ENCODE measurements at places on chromosomes 3 and 15. TPM values are rescaled to one million over a fixed set of nuclear protein-coding genes. Genes with fewer than 3 reads are reported as not detected.
A peak's percentile ranks its signal among the peaks of the same experiment; 100 is the strongest.

Gene PRKAR2A
- total RNA-seq, result 97.1 TPM

Gene SLCO2A1
- total RNA-seq, result 2.4 TPM

DNA sequence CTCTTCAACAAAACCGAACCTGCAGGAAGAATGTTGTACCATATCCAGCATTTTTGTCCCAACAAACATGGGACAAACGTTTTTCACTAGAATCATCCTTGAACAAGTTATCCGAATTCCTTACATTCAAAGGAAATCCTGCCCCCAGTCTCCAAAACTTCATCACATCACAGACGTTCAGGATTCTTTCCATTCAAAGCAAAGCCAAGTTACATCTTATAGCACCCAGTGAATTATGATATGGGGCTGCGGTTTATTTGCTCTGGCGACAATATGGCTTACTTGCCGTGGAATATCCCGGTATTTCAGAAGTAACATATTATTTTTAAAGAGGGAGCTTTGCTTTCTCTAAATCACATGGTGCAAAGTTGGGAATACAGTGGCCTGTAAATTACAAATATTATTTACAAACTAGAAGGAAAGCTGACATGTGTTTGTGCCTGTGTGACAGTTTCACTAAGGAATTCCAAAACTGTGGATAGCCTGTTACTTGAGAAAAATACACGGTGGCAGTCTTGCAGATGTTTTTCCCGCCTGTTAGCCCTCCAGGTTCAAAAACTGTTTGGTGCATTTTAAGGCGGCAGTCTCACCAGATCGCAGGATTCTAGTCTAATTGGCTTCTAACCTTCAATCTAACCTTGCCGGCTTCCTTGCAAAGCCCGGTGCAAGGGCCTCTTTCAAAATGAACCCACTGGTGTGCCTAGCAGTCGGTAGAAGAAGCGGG lies 736 bp upstream of the MBNL1 start:
- H3K27me3 ChIP-seq, result no peaks in the 10 kb centered on the region
- no peak for DNase-seq
- no peaks in the 10 kb centered on the region for H3K36me3 ChIP-seq
- peak overlapping the region; percentile 85 for H3K4me3 ChIP-seq
- peak overlapping the region; percentile 96 for H3K27ac ChIP-seq
- peaks cover 41% of the 10 kb centered on the region for H3K4me1 ChIP-seq

Gene TAGLN3
- not detected for total RNA-seq

DNA sequence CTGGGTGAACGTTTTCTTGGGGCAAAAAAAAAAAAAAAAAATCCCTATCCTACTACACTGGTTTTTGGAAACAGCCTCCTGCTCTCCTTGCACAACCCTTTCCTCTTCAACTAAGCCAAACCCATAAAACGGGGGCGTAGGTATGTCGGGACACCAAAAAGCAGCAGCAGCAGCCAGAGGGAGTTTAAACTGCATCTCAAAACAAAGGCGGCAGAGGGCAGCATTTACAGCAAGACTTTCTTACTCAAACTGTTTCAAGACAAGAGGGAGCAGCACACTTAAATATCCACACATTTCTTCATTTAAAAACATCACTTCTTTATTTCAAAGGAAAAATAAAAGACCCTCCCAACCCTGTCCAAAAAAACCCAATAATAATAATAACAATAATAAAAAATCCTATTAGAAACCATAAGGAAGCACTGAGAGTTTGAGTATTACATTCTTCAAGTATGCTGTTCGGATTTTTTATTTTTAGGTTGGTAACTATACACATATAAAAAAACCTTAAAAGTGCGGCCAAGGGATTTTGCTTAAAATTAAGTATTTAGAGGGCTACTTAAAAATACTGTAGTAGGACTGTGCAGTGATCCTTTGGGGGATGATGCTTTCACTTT lies 43.9 kb upstream of the PLXND1 start:
- H3K27ac ChIP-seq, result no peak overlapping the region
- no peak overlapping the region for H3K4me3 ChIP-seq
- H3K4me1 ChIP-seq, result peaks cover 35% of the 10 kb centered on the region

Gene CRYBG3
- 47.3 TPM for total RNA-seq

GRCh38 chr3:169327546-169328356 lies 335.8 kb downstream of the MECOM start:
- H3K27me3 ChIP-seq, result no peaks in the 10 kb centered on the region
- H3K27ac ChIP-seq, result no peak overlapping the region
- DNase-seq, result no peak
- H3K4me1 ChIP-seq, result no peaks in the 10 kb centered on the region
- no peak overlapping the region for H3K4me3 ChIP-seq

DNA sequence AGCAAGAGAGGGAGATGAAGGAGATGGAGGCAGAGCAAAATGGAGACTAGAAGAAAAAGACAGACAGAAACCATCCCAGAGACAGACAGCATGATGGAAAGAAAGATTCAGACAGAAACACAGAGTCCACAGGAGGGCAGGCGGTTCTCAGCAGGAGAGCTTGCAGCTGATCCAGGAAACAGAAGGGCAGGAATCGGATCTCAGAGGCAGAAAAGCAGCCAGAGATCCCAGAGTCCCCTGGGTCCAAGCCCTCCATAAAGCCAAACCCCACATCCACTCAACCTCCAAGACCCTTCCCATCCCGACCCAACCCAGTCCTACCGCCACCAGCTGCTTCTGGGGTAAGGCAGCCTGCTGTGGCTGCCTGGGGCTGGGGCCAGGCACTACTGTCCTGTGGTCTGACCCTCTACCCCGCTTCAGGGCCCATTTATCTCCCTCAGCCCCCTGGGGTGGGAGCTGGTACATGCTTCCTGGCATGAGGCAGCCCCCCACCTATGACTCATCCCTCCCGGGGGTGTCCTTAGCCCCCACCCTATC lies at the start of gene UCN2:
Gene UCN2, minus strand, starts transcription at position 400 of the 537 bp plus-strand sequence. CDS start 657 bp downstream, outside the sequence.
- H3K4me3 ChIP-seq, result no peak within 1 kb of the TSS
- H3K27ac ChIP-seq, result no peak within 1 kb of the TSS
- no peaks in the 10 kb centered on the region for H3K36me3 ChIP-seq
- peaks cover 28% of the 10 kb centered on the region for H3K4me1 ChIP-seq
- DNase-seq, result no peak
- no peaks in the 10 kb centered on the region for H3K27me3 ChIP-seq

- no peaks in the 10 kb centered on the region for H3K36me3 ChIP-seq
- no peak overlapping the region for H3K27ac ChIP-seq
- no peaks in the 10 kb centered on the region for H3K27me3 ChIP-seq
- H3K4me3 ChIP-seq, result no peak overlapping the region
Measured at GRCh38 chr15:75021341-75021740, 2.0 kb upstream of the PPCDC start.

Gene SLC51B
- not detected for total RNA-seq

DNA sequence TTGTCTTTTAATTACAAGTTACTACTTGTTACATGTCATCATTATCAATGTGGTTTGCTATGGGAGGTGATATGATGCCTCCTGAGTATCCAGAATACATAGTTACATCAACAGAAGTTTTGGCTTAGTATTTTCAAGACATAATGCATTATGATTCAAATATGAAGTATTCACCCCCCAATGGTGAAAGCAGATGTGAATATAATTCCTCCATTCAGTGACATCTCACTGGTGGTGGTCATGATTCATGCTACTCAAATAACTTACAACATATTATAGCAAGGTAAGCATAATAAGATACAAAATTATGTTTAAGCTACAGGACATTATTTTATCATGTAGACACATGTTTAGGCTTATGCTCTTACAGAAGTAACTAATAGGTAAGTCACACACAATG lies 34.9 kb upstream of the TTBK2 start:
- H3K4me1 ChIP-seq, result peaks cover 4% of the 10 kb centered on the region
- H3K36me3 ChIP-seq, result no peaks in the 10 kb centered on the region
- H3K27ac ChIP-seq, result no peak overlapping the region
- no peak for DNase-seq
- no peak overlapping the region for H3K4me3 ChIP-seq

GRCh38 chr15:80730387-80730786 lies 35.3 kb downstream of the ABHD17C start:
- no peaks in the 10 kb centered on the region for H3K4me1 ChIP-seq
- DNase-seq, result no peak
- no peak overlapping the region for H3K4me3 ChIP-seq
- no peaks in the 10 kb centered on the region for H3K36me3 ChIP-seq
- no peak overlapping the region for H3K27ac ChIP-seq

- no peaks in the 10 kb centered on the region for H3K36me3 ChIP-seq
- H3K4me1 ChIP-seq, result no peaks in the 10 kb centered on the region
- no peaks in the 10 kb centered on the region for H3K27me3 ChIP-seq
- no peak overlapping the region for H3K4me3 ChIP-seq
Measured at GRCh38 chr3:145906301-145906700, 254.7 kb downstream of the PLOD2 start.

- DNase-seq, result no peak
- peaks cover 16% of the 10 kb centered on the region for H3K4me1 ChIP-seq
- H3K36me3 ChIP-seq, result no peaks in the 10 kb centered on the region
Measured at GRCh38 chr3:144775551-144775950, 803.9 kb downstream of the DIPK2A start.

Gene SACM1L
- 28.7 TPM for total RNA-seq

GRCh38 chr3:191169566-191169965 lies 29.5 kb upstream of the OSTN start:
- H3K4me3 ChIP-seq, result no peak overlapping the region
- DNase-seq, result no peak
- no peaks in the 10 kb centered on the region for H3K36me3 ChIP-seq
- no peaks in the 10 kb centered on the region for H3K27me3 ChIP-seq
- no peaks in the 10 kb centered on the region for H3K4me1 ChIP-seq

Gene SIAH2
- 23.3 TPM for total RNA-seq

- no peaks in the 10 kb centered on the region for H3K4me1 ChIP-seq
- no peaks in the 10 kb centered on the region for H3K36me3 ChIP-seq
- no peak overlapping the region for H3K4me3 ChIP-seq
- DNase-seq, result no peak
Measured at GRCh38 chr15:51768018-51768417, 16.6 kb downstream of the TMOD2 start.

Gene TMEM42
- total RNA-seq, result 19.7 TPM

Gene RPUSD3
- 75.8 TPM for total RNA-seq

DNA sequence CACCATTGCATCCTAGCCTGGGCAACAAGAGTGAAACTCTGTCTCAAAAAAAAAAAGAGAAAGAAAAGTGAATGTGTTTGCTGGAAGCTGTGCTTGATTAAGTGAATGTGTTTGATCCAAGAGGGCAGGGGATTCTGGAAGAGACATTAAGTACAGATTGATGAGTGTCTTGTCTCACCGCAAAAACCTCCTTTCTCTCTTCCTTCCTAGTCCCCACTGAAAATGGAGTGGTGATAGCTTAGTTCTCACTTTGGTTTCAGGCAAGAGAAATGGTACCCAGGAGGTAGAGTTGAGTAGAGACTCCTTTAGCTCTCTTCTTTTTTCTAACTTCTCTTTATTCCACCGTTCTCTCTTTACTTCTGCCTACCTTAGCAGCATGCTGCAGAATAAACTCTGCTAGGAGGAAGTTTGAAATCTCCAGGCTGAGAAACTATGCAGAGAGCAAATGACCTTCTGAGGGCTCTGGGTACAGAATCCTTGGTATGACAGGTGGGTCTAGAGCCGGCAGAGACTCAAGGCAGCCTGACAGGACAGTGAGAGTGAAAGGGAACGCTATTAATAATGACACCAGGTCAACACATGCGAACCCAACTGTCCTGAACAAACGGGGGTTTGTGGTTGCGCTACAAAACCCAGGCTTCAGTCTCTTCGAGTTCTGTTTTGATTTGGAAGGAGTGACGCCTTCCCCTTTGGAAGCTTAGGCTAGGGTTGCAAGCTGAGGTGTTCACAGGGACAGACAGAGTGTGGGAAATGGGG lies 74.9 kb downstream of the SMAD3 start:
- H3K27me3 ChIP-seq, result no peaks in the 10 kb centered on the region
- H3K4me1 ChIP-seq, result peaks cover 98% of the 10 kb centered on the region
- H3K4me3 ChIP-seq, result no peak overlapping the region
- H3K27ac ChIP-seq, result peak overlapping the region; percentile 43
- DNase-seq, result no peak
- H3K36me3 ChIP-seq, result no peaks in the 10 kb centered on the region

Gene GRM2
- total RNA-seq, result not detected

DNA sequence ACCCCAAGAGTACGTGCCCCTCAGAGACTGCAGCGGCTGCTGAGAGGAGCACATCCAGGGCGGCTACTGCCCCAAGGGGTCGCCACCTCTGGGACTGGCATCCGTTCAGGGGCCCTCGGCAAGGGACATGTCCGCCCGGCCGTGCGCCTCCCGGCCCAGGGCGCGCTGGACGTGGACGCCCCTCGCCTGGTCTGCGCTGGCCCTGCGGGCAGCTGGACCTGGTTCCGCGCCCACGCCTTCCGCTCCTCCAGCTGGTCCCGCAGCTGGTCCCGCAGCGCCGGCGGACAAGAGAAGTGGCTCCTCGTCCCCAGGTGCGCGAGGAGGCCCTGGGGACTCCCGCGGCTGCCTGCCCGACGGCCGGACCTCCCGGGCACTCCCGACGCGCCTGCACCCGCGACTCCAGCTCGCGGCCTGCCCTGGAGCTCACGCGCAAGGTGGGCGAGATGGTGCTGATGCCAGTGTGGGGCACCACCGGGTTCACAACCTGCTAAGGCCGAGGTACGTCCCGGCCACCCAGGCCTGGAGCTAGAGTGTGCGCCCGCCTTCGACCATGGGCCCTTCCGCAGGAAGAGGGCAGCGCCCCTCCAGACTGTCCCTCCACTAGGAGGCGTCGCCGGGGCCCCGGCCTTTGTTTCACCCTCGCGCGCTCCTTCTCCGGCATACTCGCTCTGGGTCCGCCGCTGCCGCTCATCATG lies 14.4 kb upstream of the GP9 start:
- no peaks in the 10 kb centered on the region for H3K36me3 ChIP-seq
- no peak overlapping the region for H3K27ac ChIP-seq

DNA sequence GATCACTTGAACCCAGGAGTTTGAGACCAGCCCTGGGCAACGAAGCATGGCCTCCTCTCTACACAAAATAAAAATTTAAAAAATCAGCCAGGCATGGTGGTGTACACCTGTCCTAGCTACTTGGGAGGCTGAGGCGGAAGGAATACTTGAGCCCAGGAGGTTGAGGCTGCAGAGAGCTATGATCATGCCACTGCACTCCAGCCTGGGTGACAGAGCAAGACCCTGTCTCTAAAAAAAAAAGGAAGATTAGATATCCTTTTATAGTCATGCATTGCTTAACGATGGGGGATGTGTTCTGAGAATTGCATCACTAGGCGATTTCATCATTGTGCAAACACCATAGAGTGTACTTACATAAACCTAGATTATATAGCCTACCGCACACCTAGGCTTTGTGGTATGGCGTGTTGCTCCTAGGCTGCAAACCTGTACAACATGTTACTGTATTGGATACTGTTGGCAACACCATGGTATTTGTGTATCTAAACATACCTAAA lies 12.6 kb downstream of the ALAS1 start:
- H3K27ac ChIP-seq, result no peak overlapping the region
- no peak for DNase-seq
- H3K27me3 ChIP-seq, result no peaks in the 10 kb centered on the region
- no peaks in the 10 kb centered on the region for H3K4me1 ChIP-seq
- H3K36me3 ChIP-seq, result peaks cover 99% of the 10 kb centered on the region

Gene SUCNR1
- total RNA-seq, result 0.10 TPM

Gene CPLX3
- total RNA-seq, result not detected

- H3K27ac ChIP-seq, result no peak overlapping the region
- no peaks in the 10 kb centered on the region for H3K36me3 ChIP-seq
- H3K4me3 ChIP-seq, result no peak overlapping the region
- no peaks in the 10 kb centered on the region for H3K27me3 ChIP-seq
Measured at GRCh38 chr15:32668942-32669341, 27.4 kb downstream of the SCG5 start.
